Astrocyte of the spinal cord (primary cell): ENCODE measurements at places on chromosomes 6 and 20.
A peak's percentile ranks its signal among the peaks of the same experiment; 100 is the strongest.

DNA sequence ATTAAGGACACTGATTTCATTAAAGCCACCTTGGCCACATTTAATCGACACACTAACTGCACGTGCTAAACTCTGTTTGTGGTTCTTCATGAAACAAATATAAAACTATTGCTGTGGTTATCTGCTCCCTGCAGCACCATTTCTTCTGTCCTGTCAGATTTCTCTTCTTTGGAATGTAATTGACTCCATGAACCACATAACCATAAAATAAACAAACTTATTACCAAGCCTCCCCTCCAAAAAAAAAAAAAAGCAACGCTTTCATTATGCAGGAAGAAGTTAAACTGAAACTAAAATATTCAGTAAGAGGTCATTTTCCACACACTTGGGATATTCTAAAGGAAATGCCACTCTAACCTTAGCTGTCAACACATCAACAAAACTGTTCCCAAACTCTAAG is 319.1 kb upstream of the NT5E start:
- peak; percentile 41 for DNase-seq

DNA sequence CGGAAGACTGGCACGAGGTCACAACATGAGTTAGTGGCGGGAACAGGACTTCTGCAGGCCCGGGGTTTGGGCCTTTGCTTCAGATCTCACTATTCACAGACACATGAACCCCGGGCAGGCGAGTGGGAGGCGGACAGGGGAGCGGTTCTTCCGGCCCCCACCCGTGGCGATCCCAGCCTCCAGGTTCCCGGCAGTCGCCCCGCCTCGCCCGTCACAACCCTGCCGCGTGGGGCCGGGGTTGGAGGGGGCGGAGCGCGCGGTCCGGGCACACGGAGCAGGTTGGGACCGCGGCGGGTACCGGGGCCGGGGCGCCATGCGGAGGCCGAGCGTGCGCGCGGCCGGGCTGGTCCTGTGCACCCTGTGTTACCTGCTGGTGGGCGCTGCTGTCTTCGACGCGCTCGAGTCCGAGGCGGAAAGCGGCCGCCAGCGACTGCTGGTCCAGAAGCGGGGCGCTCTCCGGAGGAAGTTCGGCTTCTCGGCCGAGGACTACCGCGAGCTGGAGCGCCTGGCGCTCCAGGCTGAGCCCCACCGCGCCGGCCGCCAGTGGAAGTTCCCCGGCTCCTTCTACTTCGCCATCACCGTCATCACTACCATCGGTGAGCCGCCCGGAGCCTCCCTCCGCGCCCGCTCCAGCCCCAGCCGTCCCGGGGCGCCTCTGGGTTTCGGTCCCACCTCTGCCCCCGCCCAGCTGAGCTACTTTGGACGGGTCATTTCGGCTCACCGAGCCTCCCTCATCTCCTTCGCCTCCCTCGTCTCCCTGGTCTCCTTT is at the start of gene KCNK15:
Gene KCNK15 (plus strand): TSS at position 268 of the 769 bp plus-strand sequence. CDS start 46 bp downstream, at position 314.
- DNase-seq: no peak

DNA sequence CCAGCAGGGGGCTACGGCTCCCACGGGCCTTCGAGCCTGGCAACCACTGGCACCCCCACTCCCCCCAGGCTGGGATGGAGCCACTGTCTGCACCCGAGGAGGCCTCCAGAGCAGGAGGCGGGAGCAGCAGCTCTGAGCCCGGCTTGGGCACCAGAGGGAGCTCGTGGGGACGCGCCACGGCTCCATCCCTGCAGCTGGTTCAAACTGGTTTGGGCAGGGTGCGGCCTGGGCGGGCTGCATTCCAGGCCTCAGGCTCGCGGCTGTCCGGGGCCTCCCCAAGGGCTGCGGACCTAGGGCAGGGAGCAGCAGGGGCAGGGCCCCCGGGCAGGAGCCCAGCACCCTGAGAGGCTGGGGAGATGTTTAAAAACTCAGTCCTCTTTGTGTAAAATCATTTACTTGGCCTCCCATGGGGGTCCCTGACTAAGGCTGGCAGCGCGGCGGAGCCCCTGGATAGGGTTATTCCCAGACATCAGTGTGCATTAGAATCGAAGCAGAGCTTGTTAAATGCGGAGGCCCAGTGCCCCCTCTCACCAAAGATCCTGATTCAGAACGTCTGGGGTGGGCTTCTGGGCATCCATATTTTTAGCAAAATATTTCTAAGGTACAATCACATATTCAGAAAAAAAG is 4.1 kb upstream of the BCAS4 start:
- peak; percentile 90 for DNase-seq

DNA sequence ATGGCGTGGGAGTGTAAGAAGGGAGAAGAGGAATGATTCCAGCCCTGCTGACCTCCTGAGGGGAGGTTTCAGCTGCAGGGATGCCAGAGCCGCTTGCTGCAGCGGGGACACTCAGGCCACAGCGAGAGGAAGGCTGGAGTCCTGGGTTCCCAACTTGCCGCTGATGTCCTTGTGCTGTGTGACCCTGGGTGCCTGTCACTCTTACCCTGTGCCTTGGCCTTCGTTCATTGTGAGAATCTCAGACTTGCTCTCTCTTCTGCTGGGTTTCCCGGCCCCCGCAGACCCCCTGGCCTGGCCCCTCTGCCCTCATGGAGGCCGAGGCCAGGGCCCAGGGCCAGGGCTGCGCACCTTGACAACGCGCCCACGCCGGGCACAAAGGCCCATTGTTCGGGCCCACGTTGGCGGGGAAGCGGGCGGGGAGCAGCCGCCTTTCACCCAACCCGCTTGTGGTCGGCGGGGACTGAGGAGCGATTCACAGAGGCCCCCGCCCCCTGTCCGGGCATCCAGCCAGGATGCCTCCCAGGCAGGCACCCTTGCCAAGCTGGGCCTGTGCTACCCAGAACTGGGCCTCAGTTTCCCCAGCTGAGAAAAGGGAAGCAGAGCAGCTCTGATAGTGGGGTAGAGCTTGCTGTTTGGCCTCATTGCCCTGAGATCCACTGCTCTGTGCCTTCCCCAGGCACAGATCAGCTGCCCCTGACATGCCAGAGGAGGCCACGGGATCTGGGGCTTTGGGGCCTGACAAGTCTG is 52.4 kb downstream of the CEBPB start:
- peak; percentile 59 for DNase-seq

GRCh38 chr6:128487746-128488145 is 32.7 kb downstream of the PTPRK start:
- peak; percentile 77 for DNase-seq

- DNase-seq: no peak
Observed at GRCh38 chr20:11792568-11792953, 125.1 kb upstream of the BTBD3 start.

- DNase-seq: no peak
Observed at GRCh38 chr20:24960302-24960801, 11.3 kb downstream of the CST7 start.

GRCh38 chr6:158660333-158660754 is 10.5 kb downstream of the SYTL3 start:
- no peak for DNase-seq

DNA sequence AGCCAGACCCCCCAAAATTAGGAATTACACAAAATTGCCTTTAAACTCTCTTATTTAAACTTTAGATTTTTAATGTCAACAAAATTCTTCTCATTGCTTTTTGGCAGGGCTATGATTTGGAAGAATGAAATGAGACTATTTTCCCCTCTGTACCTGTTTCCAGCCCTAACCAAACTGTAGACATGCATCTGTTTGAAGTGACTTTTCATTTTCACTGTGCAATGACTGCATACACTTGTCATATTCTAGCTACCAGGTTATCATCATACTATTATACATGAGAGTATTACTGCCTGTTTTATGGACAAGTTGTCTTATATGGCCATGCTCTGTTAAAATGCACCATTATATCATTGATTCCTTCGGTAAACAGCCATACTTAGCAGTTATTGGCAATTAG is 295.2 kb downstream of the TBC1D7 start:
- no peak for DNase-seq

GRCh38 chr20:57834306-57835073 is 124.7 kb upstream of the PMEPA1 start:
- no peak for DNase-seq

DNA sequence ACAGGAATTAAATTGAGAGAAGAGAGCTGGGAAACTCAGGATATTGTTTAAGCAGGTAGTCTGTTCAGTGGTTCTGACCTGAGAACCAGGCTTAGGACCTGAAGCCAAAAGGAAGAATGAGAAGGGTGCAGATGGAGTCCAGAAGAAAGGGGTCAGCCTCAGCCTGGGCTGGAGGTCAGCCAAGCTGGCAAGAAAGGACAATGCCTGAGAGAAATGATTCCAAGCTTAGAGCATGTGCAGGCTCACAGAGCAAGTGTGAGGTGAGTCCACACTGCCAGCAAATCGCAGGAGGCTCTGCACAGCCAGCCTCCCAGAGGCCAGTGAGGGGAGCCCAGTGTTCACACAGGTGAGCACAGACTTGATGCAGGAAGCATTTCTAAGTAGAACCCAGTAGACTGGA is 47.3 kb downstream of the DAAM2 start:
- DNase-seq: no peak

GRCh38 chr6:71478834-71479541 is 190.4 kb downstream of the OGFRL1 start:
- peak; percentile 94 for DNase-seq

- DNase-seq: no peak
Observed at GRCh38 chr6:140289186-140289585, 914.7 kb upstream of the CITED2 start.
